ENCODE measurements at places on chromosomes 12 and 14.
A peak's percentile ranks its signal among the peaks of the same experiment; 100 is the strongest.

- DNase-seq: no peak
Measured at GRCh38 chr12:125402874-125403789, 337.9 kb downstream of the AACS start.

GRCh38 chr12:52975820-52976573 lies 27.1 kb downstream of the KRT18 start:
- DNase-seq: no peak

- no peak for DNase-seq
Measured at GRCh38 chr12:2409656-2410265, 357.0 kb downstream of the CACNA1C start.

GRCh38 chr14:35277179-35277578 lies 15.0 kb upstream of the PSMA6 start:
- DNase-seq: no peak

DNA sequence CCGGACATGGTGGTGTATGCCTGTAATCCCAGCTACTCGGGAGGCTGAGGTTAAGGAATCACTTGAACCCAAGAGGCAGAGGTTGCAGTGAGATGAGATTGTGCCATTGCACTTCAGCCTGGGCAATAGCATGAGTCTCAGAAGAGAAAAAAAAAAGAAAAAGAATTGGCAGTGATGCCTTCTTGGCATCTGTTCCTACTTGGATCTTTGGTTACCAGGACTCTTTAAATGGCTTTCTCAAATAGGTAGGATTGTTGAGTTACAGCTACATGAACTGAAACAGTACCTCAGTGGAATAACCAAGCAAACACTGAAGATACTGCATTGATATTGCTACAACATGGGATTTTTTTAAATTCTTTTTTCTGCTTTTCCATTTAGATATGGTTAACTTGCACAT lies 136.8 kb downstream of the SAMD4A start:
- DNase-seq: no peak

- DNase-seq: no peak
Measured at GRCh38 chr12:109589691-109590245, 16.2 kb downstream of the MVK start.

DNA sequence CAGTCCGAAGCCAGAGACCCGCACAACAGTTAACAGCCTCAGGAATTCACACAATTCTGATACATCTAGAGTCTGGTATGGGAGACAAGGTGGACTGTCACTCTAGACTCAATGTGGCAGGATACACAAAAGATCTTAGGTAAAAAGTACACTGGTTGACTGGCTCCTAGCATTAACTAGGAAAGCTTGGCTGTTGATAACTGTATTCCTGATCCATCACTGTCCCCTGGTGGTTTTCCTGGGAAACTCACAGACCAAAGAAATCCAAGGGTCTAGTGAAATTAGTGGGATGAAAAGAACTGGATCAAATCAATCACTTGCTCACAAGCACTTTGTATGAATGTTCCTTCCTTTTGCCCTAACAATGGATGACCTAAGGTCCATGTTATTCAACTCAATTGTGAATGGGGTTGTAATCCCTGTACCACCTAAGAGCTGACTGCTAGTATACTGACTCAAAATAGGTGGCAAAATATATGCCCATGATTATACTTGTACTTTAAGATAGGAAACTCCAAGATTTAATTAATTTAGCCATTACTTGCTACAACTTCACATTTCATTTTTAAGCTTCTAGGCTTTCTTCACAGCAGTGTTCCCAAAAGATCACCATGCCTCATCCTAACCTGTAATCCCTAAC lies 14.0 kb downstream of the NPC2 start:
- DNase-seq: no peak

GRCh38 chr14:93153121-93153520 lies 31.6 kb downstream of the MOAP1 start:
- no peak for DNase-seq

DNA sequence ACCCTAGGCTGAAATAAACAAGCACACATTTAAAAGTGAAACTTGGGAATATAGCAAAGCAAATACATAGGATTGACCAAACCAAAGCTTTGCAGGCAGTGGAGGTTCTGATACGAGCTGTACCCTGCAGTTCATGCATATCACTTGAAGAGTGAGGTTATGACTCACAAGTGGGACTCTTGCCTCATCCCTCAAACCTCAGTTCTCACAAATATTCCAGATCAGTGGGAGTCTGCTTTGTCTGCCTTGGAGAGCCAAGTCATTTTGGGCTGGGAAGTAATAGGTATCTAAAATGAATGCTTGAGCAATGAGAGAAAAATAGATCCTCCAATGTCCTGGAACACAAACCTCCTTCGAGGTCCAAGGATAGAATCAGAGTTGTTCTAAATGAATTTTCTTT lies 116.4 kb downstream of the LRIG3 start:
- no peak for DNase-seq

- DNase-seq: no peak
Measured at GRCh38 chr12:88400302-88400701, 180.0 kb downstream of the KITLG start.

DNA sequence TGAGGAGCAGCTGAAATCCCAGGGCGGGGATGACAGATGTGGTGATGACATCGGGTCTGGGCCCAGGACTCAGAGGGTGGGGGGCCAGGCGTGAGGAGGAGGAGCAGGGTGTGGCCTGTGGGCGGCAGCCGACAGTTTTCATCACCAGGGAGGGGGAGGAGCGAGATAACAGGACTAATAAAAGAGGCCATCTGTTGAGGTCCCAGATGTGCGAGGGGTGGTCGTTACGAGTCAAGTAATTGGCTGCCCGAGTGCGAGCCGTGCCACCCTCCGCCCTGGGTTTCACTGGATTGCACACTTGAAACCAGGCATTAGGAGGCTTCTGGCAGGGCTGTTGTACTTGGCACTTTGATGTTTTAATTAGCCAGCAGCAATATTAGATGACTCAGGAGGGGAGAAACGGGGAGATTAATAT lies 67.2 kb downstream of the NOS1 start:
- no peak for DNase-seq

DNA sequence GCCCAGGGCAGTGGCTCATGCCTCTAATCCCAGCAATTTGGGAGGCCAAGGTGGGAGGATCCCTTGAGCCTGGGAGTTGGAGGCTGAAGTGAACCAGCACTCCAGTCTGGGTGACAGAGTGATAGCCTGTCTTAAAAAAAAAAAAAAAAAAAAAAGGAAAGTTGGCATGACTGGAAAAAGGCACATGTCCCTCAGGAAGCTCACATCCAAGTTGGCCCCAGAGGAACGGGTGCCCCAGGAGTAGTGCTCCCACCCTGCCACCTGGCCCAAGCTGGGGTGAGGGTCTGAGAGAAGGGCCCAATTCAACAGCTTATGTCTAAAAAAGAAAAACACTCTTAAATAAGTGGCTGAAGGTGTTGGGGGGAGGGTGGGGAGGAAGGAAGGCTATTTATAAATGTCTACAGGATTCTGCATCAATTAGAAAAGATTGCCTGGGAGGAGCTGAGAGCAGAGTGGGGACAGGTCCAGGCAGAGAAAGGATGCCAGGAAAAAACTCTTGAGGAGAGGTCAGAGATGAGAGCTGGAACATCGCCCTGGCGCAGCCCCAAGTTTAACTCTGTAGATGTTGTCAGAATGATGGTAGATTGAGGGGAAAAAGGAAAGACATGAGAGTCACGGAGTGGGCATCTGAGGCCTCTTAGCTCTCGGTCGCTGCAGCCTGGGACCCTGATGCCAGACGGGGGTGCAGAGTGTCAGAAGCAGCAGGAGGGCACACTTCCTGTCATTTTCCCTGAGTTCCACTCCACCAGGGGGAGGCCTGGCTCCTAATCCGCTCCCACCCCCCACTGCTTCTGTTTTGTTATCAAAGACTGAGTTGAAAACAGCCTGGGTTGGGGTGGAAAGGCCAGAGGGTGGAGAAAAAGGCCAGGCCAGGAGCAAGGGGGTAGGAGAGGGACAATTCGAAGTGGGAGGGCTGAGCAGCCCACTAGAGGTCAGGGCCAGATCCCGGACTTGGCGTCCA lies 7.3 kb downstream of the SPRYD3 start:
- DNase-seq: no peak

DNA sequence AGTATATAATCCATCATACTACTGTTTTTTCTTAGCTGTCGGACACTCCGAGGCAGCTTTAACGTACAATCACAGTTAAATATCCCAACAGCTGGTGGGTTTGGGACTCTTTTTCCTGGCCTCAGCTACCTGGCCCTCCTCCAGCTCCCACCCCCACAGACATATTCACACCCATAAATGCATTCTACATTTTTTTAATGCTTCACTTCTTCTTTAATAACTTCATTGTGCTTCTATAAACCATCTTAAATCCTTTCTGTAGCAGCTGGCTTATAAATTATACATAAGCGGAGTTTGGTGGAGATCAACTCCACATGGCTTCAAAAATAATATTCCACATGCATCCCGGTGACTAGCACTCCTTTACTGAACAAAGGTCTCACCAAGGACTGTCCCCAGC lies 33.3 kb downstream of the TDG start:
- no peak for DNase-seq

DNA sequence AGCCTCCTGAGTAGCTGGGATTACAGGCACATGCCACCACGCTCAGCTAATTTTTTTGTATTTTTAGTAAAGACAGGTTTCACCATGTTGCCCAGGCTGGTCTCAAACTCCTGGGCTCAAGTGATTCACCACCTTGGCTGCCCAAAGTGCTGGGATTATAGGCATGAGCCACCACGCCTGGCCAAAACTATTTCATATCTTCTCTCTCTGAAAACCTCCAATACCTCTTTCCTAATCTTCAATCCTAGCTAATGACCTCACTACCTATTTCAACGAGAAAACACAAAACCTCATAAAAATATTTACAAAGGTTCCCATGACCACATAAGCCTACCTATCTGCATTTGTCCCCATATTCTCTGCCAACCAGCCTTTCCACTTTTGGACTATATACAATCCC lies 32.3 kb upstream of the ANKS1B start:
- no peak for DNase-seq

DNA sequence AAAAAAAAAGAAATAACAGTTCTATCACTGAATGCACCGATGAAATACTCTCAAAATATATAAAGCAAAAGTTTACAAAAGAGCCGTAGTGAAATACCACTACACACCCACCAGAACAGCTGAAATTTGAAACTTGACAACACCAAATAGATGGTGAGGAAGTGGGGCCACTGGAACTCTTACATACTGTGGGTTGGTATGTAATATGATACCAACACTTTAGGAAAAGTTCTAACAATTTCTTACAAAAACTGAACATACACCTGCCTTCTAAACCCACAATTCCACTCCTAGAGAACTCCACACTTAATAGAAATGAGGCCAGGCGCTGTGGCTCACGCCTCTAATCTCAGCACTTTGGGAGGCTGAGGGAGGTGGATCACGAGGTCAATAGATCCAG lies 14.1 kb downstream of the EIF5 start:
- no peak for DNase-seq

GRCh38 chr12:104672501-104673265 lies 215.9 kb downstream of the CHST11 start:
- DNase-seq: no peak

GRCh38 chr12:93699271-93700145 lies 22.3 kb downstream of the CRADD start:
- no peak for DNase-seq

- DNase-seq: no peak
Measured at GRCh38 chr12:45969084-45969483, 21.3 kb downstream of the SCAF11 start.

DNA sequence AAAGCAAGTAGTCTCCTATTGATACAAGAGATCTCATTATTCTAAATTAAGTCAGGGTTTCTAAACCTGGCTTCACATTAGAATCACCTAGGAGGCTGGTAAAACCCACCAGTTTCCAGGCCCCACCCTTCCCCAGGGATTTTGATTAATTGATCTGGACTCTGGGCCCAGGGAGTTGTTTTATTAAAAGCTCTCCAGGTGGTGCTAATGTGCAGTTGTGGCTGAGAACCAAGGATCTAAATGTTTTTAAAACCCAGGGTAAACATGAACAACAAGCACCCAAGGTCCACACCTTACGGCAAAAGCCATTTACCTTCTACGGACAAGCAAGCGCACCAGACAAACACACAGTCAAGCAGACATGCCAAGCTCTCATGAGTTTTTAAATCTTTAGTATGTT lies 73.9 kb downstream of the SLC2A13 start:
- DNase-seq: no peak

DNA sequence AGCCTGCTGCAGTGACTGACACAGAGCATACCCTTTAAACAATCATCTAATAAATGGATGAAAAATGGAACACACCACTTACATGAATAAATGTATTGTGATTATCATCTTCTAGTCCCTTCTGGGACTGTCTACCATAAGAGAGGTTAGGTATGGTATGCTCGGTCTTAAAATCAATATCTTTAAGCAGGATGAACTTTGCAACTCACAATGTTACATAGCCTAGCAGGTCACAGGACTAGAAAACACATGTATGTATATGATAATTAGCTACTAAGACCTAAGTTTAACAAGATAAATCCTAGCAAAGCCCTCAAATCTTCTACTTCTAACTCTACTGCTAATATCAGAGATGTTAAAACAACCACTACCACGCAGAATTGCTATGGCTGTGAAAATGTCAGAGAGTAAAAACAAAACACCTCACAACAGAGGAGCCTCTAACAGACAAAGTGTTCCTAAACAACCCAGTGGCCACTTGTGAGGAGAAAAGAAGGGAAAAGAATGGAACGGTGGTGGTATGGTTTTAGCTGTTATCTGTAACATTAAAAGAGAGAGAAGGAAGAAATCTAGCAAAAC lies 139.4 kb downstream of the STXBP6 start:
- DNase-seq: no peak

DNA sequence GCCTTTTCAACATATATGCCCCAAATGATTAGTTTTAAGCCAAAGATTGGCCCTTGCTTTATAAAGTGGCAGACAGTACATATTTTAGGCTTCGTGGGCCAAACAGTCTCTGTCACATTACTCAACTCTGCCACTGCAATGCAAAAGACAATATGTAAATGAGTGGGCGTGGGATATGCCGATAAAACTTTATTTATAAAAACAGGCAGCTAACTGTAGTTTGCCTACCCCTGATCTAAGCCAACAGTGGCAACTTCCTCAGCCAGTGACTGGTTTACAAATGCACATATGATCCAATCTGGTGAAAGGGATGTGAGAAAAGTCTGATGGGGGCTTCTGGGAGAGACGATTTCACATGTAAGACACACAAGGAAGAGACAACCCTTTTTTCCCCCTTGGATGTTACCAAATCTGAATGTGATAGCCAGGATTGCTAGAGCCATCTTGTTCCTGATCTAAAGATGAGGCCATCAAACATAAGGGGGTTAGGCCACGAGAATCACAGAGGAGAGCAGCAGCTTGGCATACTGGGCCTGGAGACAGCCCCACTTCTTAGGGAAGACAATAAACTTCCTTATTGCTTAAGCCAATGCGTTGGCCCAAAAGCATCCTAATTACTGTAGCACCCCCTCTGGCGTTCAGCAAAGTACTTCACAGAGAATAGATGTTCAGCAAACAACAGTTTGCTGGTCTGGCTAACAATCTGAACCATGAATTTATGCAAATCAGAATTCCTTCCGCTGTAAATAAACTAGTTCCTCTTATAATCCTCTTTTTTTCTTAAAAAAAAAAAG lies 75.2 kb upstream of the TMCC3 start:
- DNase-seq: no peak

- peak; percentile 92 for DNase-seq
Measured at GRCh38 chr14:69153152-69153872, 393 bp upstream of the DCAF5 start.
